ENCODE measurements at places on chromosomes 3 and 15.

- DNase-seq = peak; percentile 19
Measured at GRCh38 chr15:76310475-76311099, 682 bp downstream of the ETFA start.

DNA sequence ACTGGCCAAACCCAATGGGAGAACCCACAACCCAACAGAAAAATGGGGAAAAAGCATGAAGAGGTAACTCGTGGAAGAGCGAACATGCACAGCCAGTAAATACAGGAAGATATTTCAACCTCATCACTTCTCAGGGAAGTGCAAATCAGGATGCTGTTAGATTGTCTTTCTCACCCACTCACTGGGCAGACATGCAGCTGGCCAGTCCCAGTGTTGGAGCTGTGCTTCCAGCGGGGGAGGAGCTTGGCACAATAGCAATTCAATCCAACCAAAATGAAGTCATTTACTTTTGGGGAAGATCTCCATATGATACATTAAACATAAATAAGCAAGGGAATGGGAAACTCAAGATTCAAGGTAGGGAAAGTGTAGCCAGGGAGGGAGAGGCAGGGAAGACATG lies 12.1 kb downstream of the WNT7A start:
- DNase-seq = no peak

DNA sequence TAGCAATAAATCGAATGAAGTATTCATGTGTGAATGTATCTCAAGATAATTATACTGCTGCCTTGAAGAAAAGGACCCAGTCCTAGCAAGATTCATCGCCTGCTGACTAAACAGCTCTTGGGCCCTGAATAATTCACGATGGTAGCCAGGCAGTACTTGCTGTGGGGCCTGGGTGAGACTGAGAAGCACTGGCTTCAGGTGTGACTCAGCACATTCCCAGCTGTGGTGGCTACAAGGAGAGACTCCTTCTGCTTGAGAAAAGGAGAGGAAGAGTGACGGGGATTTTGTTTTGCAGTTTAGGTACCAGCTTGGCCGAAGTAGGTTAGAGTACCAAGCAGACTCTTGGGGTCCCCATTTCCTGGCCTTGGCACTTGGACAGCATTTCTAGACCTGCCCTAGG lies 47.6 kb upstream of the CD200R1L start:
- DNase-seq = peak; percentile 37

- no peak for DNase-seq
Measured at GRCh38 chr3:103167850-103168249, 733.0 kb downstream of the ZPLD1 start.

- no peak for DNase-seq
Measured at GRCh38 chr15:82730022-82730530, 20.4 kb upstream of the AP3B2 start.

DNA sequence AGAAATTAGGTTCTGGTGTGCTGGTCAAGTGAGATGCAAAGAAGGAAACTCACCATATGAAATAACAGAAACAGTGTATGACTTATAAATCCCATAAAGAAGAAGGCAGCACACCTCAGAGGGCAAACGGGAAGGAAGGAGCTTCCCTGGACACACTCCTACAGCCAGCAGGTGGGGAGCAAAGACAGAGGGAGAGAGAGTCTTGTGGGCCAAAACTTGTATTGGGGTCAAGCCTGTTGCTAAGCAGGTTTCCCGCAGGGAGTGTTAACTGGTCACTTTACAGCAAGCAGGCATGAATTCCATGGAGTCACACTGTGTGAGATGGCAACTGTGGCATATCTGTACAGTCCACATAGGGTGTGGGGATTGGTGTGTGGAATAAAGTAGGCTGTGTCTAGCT lies 222.9 kb upstream of the NDN start:
- DNase-seq = no peak

- DNase-seq = no peak
Measured at GRCh38 chr15:81007428-81008064, 6.8 kb downstream of the TLNRD1 start.

GRCh38 chr15:61528581-61528910 lies 299.4 kb upstream of the RORA start:
- DNase-seq = no peak

DNA sequence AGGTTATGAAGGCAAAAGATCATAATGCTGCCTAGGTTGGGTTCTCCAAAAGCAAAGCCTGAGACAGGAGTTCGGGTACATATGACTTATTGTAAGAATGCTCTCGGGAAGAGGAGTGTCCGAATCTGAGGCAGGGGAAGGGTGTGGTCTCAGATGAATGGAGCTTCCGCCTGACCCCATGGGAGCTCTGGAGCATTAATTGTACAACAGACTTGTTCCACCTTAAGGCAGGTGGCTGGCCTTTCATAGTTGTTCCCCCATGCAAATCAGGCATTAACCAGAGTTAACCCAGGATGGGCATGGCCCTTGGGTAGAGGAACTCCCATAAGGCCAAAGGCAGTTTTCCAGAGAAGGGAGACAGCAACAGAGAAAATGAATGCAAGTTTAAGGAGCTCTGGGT lies 170.6 kb downstream of the MYRIP start:
- no peak for DNase-seq
